ENCODE measurements at places on chromosomes 3 and 15. TPM values are rescaled to one million over a fixed set of nuclear protein-coding genes. Genes with fewer than 3 reads are reported as not detected.

The LHFPL4 gene
- total RNA-seq = not detected

The HYAL1 gene
- 0.25 TPM for total RNA-seq

The FANCD2 gene
- total RNA-seq = 57.9 TPM

The IQCF5 gene
- not detected for total RNA-seq

The CACNA2D2 gene
- total RNA-seq = 2.1 TPM

Data from activated naive CD8-positive, alpha-beta T cell treated with anti-CD3 and anti-CD28 coated beads, Interleukin-2, amount 10 ng/mL, durations not matched to agents 7 days and 5 days (primary cell).